Activated CD8-positive, alpha-beta T cell treated with anti-CD3 and anti-CD28 coated beads for 36 hours (primary cell): ENCODE measurements at places on chromosomes 1 and 21. TPM values are rescaled to one million over a fixed set of nuclear protein-coding genes. Genes with fewer than 3 reads are reported as not detected.
A peak's percentile ranks its signal among the peaks of the same experiment; 100 is the strongest.

DNA sequence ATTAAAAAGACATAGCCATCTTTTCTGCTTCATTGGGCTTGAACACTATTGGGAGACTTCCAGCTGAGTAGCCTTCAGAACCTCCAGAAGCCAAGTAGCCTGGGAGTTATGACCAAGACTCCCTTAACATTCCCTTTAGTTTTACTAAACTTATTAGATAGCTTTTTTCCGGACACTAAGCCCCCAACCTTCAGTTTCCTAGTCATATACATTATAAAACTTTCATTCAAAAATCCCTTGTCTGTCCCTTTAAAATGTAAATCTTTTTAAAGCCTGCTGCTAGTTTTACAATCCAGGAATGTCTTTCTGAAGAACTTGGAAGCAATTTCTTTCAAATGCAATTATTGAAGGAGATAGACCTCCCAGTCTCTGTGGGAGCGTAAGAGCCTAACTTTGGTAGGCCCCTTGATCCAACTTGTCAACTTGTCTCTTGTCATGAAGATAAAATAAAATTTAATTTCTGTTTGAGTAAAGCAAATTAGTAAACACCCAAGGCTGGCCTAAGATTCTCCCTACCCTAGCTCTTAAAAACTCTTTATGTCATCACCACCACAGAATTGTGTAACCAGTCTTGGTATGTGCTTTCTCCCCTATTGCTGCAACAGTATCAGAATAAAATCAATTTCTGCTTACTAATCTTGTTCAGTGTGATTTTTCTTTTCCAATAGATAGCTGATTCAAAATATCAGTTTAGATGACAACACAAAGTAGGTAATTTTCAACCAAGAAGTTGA, 796.2 kb downstream of the PLA2G4A start:
- no peak for DNase-seq

- no peak for DNase-seq
These were observed 29.0 kb downstream of the ATP2B4 start for GRCh38 chr1:203655671-203656070.

Gene AQP10
- not detected for total RNA-seq

DNA sequence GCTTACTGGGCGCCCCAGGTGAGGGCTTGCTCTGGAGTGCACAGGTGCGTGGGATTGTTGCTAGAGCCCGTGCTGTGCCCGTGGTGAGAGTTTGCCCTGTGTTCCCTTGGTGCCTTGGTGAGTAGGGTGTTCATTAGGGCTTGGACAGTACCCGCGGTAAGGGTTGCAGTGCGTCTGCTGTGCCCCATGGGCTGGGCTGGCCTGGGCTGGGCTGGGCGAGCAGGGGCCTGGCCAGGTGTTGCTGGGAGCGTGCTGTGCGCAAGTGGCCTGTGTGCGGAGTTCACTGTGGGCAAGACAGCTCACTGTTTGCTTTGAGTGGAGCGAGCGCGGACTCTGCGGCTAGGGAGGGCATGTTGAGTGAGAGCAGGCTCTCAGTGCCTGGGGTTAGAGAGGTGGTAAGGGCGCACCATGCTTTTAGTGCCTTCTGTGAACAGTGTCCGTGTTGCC, 725 bp downstream of the CR1L start:
- no peak for DNase-seq

GRCh38 chr1:51516649-51517158, 2.4 kb downstream of the EPS15 start:
- peak; percentile 30 for DNase-seq

- DNase-seq: no peak
These were observed 29.0 kb upstream of the SLC19A2 start for GRCh38 chr1:169514566-169515270.

DNA sequence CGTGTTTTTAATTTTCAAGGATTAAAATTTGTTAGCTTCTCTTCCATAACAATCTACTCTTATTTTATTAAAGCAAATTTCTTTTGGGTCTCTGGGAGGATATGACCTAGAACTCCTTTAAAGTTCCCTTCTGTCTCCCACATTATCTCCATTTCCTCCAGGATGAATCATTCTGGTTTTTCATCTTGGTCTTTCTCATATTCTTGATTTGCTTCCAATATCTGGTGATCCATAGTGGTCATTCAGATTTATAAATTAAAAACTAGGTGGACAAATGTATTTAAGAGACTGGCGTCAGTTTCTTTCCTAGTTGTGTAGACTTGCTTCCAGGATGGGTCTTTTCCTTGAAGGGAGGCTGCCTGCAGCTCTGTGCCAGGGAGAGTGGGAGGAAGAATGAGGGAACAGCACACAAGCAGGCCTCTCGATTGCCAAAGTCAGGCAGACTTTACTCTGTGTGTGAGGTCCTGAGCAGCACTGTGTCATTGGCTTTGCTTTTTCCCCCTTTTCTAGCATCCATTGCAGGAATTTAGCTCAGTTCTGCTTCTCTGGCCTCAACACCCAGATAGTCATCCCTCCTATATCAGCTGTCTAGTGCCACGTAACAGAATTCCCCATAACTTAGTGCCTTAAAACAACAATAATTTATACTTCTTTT, 48.1 kb upstream of the FOXO6 start:
- no peak for DNase-seq

- DNase-seq: no peak
These were observed 828 bp upstream of the RGS8 start for GRCh38 chr1:182685215-182685614.

DNA sequence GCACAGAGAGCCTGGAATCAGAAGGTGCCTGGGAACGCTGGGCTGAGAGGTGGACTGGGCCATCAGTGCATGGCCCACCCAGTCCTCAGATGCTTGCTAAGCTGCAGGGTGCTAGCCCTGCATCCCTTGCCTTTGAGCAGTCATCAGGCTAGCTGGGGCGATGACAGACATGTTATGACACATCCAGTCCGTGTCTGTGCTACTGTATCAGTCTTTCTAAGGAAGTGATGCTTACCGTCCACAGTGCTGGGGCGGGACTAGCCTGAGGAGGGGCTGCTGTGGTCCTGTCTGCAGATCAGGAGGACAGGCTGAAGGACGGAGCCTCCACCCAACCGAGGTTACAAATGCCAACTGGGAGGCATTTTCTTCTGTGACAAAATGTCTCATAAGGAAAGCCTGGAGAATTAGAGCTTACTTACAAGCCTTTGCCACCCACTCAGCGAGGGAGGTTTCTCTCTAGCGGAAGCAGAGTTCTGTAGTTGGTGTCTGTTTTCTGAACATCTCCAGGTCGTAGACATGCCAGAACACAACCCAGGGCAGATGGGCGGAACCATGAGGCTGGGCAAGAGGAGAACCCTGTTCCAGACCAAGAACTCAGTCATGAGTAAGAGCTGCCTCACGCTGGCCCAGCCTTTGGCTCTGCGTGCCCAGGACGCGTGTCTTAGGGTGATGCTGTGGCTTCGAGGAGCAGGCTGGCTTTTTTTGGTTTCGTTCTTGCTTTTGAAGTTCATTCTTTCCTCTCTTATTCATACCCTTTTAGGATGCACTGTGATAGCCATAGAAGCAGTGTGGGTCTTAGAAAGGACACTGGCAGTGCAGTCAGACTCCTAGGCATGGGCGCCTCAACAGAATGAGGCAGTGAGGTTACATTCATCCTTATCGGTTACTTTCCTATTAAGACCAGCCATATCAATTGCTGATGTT, 14.3 kb downstream of the SLFNL1 start:
- no peak for DNase-seq

DNA sequence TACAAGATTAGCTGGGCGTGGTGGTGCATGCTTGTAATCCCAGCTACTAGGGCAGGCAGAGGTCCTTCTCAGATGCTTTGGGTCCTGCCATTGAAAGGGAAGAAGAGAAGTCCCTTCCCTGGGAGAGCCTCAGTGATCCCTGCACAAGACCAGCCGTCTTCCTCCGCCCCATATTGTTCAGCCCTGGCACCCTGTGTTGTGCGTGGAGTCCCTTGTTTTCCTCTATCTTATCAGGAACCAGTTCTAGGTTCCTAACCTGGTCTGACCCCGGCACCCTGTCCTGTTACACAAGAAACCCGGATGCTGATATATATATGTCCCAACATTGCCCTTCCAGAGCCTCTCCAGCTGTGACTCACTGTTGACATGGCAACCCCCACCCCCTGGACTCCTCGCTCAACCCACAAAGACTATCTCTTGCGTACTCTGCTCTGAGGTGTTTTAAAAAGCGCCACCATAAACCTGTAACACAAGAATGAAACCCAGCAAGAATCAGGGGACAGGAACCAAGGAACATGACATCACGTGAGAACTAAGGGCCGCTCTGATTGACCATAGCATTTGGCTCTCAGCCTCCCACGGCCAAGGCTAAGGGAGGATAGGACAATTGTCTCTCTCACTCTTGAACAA, 4.8 kb downstream of the MX2 start:
- DNase-seq: peak; percentile 29

DNA sequence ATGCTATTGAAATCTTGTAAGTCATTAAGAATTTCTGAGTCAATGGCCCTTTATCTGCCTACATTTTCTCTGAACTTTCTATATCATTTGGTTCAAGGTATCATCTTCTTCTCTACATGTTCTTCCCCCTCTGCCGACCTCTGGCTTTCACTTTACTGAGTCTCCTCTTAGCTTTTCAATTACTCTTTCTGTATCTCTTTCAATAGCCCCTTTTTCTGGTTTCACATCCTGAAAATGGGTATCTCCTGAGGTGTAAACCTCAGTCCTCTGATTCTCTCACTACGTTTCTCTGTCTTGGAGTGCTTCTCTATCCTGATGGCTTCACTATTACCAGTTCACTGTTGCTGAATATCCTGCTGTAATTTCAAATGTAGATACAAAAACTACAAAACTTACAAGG, 98.9 kb downstream of the LYST start:
- DNase-seq: peak; percentile 15

DNA sequence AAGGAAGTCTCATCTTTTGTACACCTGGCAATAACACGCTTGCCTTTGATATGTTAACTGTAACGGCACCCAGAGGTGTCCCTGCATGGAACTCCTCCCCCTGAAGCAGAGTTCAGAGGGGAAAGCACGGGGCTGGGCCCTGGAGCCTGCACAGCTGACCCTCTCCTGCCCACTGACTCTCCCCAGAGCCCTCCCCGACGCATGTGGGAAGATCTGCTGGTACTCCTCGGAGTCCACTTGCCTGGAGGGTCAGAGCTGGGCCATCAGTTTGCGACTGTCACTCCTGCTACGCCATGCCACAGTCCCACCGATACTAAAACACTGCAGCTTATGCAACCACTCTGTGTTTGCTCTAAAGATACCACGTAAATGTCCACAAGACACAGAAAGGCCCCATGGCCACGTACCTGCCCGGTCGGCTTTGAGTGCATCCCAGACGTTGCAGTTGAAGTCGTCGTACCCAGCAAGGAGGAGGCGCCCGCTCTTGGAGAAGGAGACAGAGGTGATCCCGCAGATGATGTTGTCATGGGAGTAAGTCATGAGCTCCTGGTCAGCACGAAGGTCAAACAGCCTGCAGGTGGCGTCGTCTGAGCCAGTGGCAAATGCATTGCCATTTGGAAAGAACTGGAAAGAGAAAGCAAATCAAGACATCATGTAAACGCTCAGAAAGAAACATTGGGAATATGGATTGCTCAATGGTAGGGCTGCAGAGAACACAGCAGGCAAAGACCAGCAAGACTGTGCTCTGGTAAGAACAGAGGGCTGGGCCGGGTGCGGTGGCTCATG, 10.6 kb upstream of the NADK start:
- peak; percentile 40 for DNase-seq

- DNase-seq: no peak
These were observed 10.0 kb upstream of the LEFTY2 start for GRCh38 chr1:225950905-225951497.

Gene RPTN
- not detected for total RNA-seq

Gene SELL
- total RNA-seq: 105 TPM

GRCh38 chr1:154735061-154735803, 127.2 kb upstream of the ADAR start:
- no peak for DNase-seq

- DNase-seq: peak; percentile 3
These were observed 113.2 kb downstream of the LRRC53 start for GRCh38 chr1:74399249-74399648.

DNA sequence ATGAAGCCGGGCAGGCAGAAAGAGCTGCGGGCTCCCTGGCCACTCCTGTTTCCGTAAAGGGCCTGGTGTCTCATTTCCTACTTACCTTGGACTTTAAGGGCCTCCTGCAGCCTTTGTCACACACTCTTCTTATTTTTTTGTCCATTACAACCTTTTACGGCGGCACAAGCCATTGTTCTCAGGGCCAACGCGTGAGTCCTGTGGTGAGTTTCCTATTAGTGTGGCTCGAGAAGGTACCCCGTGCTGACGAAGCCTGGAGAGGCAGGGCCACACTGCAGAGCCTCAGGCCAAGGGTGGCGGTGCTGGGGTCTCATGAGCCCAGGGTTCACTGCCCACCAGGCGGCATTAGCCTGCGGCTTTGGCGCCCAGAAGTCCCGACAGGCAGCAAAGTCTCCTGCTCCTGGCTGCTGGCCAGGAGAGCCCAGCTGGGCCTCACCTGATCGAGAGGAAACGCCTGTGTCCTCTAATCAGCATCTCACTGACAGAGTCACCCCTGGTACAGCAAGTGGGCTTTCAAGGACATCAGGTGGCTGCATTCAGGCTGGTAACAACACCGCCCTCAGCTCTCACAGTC, 62.0 kb downstream of the SIK1 start:
- DNase-seq: no peak

Gene PRAMEF7
- not detected for total RNA-seq

GRCh38 chr21:44305691-44306090, 5.8 kb downstream of the PFKL start:
- no peak for DNase-seq

GRCh38 chr1:45640293-45640692, 16.4 kb upstream of the CCDC17 start:
- DNase-seq: no peak

Gene CADM3
- total RNA-seq: not detected

Gene TNNI3K
- 0.52 TPM for total RNA-seq

Gene CSMD2
- not detected for total RNA-seq

GRCh38 chr1:3277623-3278022, 176.8 kb upstream of the ARHGEF16 start:
- no peak for DNase-seq

- DNase-seq: no peak
These were observed 11.8 kb upstream of the ATP13A2 start for GRCh38 chr1:17023573-17023972.

DNA sequence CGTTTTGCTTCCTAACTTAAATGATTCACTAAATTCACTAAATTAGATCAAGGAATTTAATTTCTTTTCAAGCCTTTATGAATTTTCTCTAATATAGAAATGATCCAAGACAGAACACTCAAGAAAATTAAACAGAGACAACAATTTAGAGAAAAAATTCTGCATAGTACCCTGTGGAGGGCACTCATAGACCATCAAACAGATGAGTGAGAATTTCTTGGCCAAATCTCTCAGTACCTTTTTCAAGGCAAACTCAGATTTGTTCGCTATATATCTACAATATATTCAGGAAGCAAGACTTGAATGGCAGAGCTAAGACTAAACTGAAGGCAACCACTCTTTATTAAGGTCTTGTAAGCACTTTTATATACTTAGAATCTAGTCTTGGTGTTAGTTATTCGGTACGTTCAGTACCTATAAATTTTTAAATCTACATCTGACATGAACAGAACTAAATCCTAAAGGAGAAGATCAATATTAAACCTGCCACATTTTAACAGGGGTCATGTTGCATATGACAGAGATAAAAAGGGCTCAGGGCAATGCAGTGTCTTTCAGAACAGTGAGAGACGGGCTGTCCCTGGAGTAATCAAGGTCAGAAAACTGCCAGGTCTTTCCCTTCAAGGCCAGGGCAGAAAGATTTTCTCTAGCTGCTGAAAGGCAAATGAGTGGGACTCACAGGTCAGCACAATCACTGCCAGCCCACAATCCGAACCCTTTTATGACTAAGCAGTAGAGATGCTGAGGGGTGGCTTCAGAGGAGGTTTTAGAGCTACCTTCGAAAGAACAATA, 118.8 kb upstream of the TMPRSS15 start:
- no peak for DNase-seq

Gene IFI16
- 199 TPM for total RNA-seq

Gene SYCP1
- not detected for total RNA-seq

Gene OLFML3
- 0.14 TPM for total RNA-seq
